ENCODE measurements at places on chromosomes 2 and 18. TPM values are rescaled to one million over a fixed set of nuclear protein-coding genes. Genes with fewer than 3 reads are reported as not detected.

The CNTNAP5 gene
- 0.10 TPM for total RNA-seq

DNA sequence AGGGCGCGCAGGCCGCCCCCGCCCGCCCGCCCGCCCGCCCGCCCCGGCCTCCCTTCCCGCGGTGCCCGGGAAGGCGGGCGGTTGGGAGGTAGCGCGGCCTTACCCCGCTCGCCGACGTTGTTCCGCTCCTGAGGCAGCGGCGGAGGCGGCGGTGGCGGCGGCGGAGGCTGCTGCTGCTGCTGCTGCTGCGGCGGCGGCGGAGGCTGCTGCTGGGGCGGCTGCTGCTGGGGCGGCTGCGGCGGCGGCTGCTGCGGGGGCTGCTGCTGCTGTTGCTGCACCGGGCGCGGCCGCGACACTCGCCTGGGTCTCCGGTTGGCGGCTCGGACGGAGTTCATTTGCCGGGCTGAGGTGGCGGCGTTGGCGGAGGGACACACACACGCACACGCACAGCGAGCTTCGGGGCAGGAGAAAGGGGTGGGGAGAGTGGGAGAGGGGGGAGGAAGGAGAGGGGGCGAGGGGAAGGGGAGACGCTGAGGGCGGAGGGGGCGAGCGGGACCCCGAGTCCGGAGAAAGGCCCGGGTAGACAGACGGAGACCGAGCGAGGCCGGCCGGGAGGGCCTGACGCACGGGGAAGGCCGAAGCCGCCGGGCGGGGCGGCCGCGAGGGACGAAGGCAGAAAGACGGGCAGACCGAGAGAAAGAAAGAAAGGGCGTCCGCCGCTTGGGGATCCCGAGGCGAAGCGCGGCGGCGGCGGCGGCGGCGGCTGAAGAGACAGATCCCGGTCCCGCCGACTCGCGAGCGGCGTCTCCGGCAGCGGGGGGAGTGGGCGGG lies 727 bp downstream of the FBXO11 start:
- peak; percentile 57 for DNase-seq

- DNase-seq, result no peak
Observed at GRCh38 chr2:59896499-59897245, 656.8 kb downstream of the BCL11A start.

The CIDEA gene
- total RNA-seq, result 11.1 TPM

GRCh38 chr18:47779381-47779780 lies 151.1 kb downstream of the SMAD2 start:
- no peak for DNase-seq

DNA sequence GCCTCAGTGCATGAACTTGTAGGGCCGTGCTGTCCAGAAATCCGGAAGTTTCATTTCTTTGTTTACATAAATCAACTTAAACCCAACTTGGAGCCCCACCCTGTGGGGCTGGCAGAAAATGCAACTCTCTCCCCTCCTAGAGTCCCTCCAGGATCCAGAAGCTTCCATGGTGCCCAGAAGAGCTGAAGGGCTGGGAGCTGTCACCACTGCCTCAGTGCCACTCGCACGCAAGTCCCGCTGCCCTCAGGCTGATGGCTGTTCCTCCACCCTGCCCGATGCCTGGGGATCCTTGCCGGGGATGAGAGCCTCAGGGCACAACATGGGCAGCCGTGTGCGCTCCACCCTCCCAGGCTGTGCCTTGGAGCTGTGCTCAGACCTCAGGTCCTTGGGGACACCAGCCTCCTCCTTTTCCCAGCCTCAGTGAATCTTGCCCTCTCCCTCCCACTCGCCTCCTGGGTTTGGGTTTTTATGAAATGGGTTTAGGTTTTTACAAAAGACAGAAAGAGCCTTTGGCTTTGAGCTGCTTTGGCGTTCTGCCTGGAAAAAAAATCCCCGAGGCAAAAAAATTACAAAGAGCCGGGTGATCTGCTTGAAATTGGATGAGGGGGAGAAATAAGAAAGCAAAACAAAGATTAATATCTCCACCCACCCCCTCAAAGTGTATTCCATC lies 155.2 kb downstream of the TWIST2 start:
- DNase-seq, result peak; percentile 68

- DNase-seq, result no peak
Observed at GRCh38 chr2:226423498-226423960, 376.1 kb downstream of the IRS1 start.

The USP14 gene
- 29.7 TPM for total RNA-seq

The RBBP8 gene
- 61.2 TPM for total RNA-seq

DNA sequence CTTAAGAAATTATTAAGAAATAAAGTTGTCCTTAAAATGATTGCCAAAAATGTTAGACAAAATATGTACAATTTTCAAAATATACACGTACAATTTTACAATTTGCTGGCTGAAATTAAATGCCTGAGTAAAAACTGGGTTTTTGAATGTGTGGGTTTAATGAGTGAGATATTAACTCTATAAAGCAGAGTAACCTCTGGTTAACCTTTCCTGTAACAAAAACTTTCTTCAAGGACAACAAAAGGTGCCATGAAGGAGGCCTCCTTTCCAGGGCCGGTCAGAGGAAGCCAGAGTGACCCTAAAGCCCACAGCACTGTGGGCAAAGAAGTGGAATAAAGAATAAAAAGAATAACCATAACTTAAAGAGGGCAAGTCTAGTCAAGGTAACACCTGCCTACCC lies 16.5 kb upstream of the MAL start:
- DNase-seq, result no peak

The SLC30A3 gene
- total RNA-seq, result 0.10 TPM

GRCh38 chr2:217551252-217551899 lies 451.4 kb downstream of the TNS1 start:
- no peak for DNase-seq

DNA sequence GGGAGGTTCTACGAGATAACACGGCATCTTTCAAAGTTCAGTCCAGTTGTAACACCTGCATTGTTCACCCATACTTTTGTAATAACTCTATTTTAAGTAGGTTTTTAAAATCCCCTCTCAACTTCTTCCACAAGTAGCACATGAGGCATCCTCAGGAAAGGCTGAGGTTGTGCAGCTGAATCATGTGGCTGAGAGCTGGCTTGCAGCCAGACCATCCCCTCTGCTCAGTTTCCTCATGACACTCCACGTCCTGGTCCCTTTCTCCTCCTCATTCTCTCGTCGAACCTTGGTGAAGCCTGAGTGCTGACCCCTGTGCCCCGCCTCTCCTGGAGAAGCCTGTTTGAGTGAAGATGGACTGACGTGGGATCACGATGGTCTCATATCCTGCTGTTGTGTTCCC lies 42.5 kb downstream of the POU3F3 start:
- DNase-seq, result no peak

The CAPN14 gene
- 0.49 TPM for total RNA-seq

- no peak for DNase-seq
Observed at GRCh38 chr2:68287580-68288441, 31.9 kb downstream of the CNRIP1 start.

The CCDC102B gene
- total RNA-seq, result 54.6 TPM

Measured in skin of body (tissue), 3 donors.